GM23248 (cell line): ENCODE measurements at places on chromosomes 12 and 14. TPM values are rescaled to one million over a fixed set of nuclear protein-coding genes. Genes with fewer than 3 reads are reported as not detected.

The SDR9C7 gene
- not detected in 2 replicates for polyA plus RNA-seq

The TRPV4 gene
- 2.6 and 2.9 TPM in 2 replicates for polyA plus RNA-seq

The WDR20 gene
- 24.9 and 26.2 TPM in 2 replicates for polyA plus RNA-seq

The MCRS1 gene
- polyA plus RNA-seq = 64.2 and 66.0 TPM in 2 replicates

The SERPINA9 gene
- polyA plus RNA-seq = 0.14 and 0.31 TPM in 2 replicates

The NRIP2 gene
- 0.24 and 0.46 TPM in 2 replicates for polyA plus RNA-seq

The IAPP gene
- not detected in 2 replicates for polyA plus RNA-seq

DNA sequence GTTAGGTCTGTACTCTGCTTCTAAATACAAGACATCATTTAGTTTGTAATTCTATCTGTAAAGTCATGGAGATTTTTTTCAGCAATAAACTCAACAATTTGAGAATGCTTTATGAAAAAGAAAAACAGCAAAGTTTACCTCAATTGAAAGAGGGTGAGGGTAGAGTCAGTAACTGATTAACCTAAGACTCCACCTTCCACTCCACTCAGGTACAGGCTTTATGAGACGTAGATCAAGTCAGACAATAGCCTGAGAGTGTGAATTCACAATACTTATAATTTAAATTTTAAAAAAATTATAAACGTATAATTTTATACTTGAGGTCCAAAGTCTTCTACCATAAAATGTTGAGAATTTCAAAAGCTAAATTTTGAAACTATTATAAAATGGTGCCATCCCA is 45.9 kb downstream of the BCL2L14 start:
- no peak for DNase-seq

- DNase-seq = peak; percentile 59
Observed at GRCh38 chr14:91225025-91225424, 19.5 kb downstream of the GPR68 start.

- DNase-seq = peak; percentile 66
Observed at GRCh38 chr12:83945871-83946270, 966.7 kb downstream of the SLC6A15 start.

DNA sequence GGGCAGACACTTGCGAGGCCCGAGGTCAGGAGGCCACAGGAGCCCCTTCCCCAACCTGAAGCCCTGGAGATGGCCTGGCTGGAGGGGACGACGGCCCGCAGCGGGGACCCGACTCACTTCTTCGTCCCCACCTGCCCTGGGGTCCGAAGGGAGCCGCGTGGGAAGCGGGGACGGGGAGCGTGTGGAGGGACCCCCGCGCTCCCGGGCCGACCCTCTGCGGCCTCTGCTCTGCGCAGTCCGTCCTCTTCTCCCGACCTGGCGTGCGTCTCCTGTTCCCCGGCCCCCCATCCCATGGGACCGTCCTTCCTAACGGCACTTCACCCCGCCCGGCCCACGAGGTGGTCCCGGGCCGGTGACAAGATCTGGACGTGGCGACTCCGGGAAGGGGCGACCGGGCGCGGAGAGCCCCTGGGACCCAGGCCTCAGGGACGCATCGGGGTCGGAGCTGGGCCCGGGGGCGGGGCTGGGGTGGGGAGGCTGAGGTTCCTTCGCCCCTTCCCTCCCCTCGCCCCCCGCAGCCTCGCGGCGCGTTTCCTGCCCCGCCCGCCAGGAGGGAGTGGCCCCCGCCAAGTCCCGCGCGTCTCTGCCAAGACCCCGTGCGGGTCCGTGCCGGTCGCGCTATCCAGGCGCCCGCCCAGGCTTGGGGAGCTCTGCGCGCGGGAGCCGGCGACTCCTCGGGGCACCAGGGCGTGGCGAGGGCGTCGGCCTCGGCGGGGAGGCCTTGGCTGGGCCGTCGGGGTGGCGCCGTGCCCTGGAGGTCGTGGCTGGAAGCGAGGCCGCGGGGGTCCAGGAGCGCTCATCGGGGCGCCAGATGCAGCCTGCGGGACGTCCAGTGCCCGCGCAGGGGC is 97.1 kb downstream of the TNFAIP2 start:
- peak; percentile 40 for DNase-seq

DNA sequence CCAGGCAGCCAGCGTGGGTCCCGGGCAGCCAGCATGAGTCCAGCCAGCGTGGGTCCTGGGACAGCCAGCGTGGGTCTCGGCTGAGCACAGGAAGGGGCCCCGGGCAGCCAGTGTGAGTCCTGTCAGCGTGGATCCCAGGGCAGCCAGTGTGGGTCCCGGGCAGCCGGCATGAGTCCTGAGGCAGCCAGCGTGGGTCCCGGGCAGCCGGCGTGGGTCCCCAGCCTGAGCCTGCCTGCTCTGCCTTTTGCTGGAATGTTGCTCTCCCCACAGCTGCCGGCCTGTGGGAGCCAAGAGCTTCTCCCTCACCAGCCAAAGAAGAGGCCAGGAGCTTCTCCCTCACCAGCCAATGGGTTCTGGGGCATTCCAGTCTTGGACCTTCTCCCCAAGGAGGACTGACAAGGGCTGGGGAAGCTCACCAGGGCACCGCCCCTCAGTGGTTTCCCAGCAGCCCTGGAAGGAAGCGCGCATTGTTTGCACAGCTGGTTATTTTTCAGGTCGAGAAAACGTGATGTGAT is 15.0 kb upstream of the RFLNA start:
- peak; percentile 33 for DNase-seq

DNA sequence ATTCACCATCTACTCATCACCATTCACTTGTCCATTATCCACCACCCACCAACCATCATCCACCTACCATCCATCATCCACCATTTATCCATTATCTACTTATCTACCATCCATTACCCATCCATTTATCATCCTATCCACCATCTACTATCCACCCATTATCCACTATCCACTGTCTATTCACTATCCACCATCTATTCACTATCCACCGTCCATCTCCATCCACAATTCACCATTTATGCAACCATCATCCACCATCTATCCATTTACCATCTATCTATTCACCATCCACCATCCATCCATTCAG is 1.5 kb upstream of the AMN start:
- no peak for DNase-seq

GRCh38 chr14:102430212-102430908 is 67.6 kb downstream of the TECPR2 start:
- no peak for DNase-seq

GRCh38 chr12:47849261-47849660 is 29.6 kb upstream of the HDAC7 start:
- no peak for DNase-seq

GRCh38 chr12:112331886-112332285 is 50.3 kb downstream of the HECTD4 start:
- no peak for DNase-seq

DNA sequence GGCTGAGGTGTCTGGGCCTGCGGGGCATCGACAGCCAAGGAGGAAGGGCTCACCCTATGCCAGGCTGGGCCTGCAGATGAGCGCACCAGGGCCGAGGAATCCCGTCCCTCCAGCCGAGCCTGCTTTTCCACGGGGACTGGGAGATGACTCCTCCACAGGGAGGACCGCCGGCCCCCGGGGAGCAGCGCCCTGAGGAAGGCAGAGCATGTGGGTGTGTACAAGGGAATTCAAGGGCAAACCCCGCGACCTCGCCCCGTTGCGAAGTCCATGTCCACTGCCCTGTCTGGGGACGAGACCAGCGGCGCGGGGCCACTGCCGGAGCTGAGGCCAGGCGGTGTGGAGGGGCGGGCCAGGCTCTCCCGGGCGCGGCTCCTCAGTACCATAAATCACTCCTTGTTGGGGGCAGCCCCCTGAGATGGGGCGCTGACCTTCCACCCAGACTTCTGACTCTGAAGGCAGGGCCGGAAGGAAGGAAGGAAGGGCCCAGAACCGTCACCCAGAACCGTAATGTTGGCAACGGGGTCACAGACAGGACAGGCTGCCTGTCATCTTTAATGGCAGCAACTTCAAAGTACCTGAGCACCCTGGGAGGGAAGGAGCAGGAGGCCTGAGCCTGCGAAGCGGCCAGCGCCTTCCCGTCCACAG is 52.5 kb downstream of the RNF34 start:
- DNase-seq = peak; percentile 77

GRCh38 chr12:88501972-88502938 is 78.0 kb downstream of the KITLG start:
- peak; percentile 68 for DNase-seq

- no peak for DNase-seq
Observed at GRCh38 chr12:7038591-7038990, 20.3 kb upstream of the LPCAT3 start.

DNA sequence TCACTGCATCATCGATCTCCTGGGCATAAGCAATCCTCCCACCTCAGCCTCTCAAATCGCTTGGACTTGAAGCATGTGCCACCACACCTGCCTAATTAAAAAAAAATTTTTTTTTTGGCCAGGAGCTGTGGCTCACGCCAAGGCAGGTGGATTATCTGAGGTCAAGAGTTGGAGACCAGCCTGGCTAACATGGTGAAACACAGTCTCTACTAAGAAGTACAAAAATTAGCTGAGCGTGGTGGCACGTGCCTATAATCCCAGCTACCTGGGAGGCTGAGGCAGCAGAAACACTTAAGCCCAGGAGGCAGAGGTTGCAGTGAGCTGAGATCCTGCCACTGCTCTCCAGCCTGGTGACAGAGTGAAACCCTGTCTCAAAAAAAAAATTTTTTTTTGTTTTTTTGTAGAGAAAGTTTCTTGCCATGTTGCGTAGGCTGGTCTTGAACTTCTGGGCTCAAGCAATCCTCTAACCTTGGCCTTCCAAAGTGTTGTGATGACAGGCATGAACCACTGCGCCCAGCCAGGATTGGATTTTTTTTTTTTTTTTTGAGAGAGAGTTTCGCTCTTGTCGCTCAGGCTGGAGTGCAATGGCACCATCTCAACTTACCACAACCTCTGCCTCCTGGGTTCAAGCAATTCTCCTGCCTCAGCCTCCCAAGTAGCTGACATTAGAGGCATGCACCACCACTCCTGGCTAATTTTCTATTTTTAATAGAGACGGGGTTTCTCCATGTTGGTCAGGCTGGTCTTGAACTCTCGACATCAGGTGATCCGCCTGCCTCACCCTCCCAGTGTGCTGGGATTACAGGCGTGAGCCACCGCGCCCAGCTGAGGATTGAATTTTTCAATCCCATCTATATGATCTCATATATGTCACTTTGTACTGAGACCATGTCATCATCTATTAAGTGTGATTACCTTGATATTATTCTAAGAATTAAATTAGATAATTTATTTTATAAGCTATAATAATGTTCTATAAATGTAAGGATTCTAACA is 12.4 kb downstream of the SLC2A3 start:
- no peak for DNase-seq

DNA sequence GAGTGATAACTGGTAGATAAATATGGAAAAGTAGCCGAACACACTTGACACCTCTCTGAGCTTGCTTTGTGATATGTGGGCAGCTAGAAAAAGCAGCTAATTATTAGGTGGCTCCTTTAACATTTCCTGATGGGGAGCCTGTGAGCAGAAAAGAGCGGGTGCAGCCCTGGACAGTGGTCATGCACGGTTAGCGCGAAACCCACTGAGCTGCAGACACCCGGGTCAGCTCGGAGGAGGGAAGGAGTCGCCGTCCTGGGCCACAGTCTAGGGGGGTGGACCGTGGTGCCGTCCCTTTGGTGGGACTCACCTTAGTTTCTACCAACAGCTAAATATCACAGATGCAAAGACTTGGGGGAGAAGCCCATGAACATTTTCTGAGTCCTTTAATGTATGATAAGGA is 6.6 kb downstream of the COA8 start:
- DNase-seq = no peak

DNA sequence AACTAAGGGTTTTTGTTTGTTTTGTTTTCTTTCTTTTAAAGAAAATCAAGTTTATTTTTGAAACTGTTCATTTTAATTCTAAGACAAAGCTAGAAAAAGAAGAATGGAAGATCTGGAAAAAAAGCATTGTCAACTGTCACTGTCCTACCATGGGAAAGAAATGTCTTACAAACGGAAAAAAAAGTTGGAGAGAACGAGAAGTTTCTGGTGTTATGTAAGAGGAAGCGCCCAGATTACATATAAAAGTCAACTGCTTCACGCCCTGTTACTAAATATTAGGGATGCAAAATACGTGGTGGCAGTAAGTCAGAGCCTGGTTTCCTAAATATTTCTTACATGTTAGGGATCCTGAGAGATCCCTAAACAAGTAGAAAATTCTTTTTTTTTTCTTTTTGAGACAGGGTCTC is 14.3 kb upstream of the FBXL14 start:
- DNase-seq = peak; percentile 63

GRCh38 chr14:95237958-95238340 is 80.6 kb upstream of the DICER1 start:
- no peak for DNase-seq

DNA sequence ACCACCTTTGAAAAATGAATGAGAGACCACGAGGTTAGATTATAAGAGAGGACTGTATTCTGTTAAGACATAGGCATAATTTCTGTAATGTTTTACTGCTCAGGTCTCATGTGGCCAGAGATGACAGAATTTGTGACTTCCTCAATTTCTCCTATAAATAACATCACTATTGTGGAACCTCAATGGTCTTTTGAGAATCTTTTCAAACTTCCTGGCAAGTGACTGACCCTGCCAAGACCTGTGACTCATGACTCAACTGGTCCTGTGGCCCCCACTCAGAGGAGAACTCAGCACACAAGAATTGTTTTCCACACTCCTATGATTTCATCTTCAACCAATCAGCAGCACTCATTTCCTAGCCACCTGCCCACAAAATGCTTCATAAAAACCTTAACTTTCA is 508.2 kb upstream of the ATP2B1 start:
- peak; percentile 30 for DNase-seq

DNA sequence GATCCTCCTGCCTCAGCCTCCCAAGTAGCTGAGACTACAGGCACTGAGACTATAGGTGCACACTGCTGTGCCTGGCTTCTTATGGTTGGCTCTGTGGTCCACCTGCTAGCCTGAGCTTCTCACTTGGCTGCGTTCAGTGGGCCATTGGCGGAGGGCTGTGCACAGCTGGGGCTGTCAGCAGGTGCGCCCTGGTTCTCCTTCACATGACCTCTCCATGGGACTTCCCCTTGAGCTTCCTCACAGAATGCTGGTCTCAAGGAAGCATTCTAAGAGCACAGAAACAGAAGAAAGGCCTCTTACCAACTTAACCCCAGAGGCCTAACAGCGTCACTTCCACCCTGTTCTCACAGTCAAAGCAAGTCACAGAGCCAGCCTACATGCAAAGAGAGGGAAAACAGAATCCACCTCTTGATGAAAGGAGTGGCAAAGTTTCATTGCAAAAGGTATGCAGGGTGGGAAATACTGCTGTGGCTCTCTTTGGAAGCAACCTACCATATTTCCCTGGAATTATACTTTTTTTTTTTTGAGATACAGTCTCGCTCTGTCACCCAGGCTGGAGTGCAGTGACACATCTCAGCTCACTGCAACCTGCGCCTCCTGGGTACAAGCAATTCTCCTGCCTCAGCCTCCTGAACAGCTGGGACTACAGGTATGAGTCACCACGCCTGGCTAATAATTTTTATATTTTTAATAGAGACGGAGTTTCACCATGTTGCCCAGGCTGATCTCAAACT is 9.3 kb downstream of the RILPL2 start:
- DNase-seq = no peak

- peak; percentile 67 for DNase-seq
Observed at GRCh38 chr12:47079981-47080724, 394 bp upstream of the AMIGO2 start.

- DNase-seq = no peak
Observed at GRCh38 chr12:62882696-62883095, 52.3 kb downstream of the PPM1H start.

- DNase-seq = peak; percentile 48
Observed at GRCh38 chr14:71621980-71622605, 310.1 kb upstream of the RGS6 start.

- DNase-seq = no peak
Observed at GRCh38 chr14:97065305-97066067, 268.3 kb downstream of the VRK1 start.
